ENCODE measurements at places on chromosomes 5 and 9. TPM values are rescaled to one million over a fixed set of nuclear protein-coding genes. Genes with fewer than 3 reads are reported as not detected.
A peak's percentile ranks its signal among the peaks of the same experiment; 100 is the strongest.

DNA sequence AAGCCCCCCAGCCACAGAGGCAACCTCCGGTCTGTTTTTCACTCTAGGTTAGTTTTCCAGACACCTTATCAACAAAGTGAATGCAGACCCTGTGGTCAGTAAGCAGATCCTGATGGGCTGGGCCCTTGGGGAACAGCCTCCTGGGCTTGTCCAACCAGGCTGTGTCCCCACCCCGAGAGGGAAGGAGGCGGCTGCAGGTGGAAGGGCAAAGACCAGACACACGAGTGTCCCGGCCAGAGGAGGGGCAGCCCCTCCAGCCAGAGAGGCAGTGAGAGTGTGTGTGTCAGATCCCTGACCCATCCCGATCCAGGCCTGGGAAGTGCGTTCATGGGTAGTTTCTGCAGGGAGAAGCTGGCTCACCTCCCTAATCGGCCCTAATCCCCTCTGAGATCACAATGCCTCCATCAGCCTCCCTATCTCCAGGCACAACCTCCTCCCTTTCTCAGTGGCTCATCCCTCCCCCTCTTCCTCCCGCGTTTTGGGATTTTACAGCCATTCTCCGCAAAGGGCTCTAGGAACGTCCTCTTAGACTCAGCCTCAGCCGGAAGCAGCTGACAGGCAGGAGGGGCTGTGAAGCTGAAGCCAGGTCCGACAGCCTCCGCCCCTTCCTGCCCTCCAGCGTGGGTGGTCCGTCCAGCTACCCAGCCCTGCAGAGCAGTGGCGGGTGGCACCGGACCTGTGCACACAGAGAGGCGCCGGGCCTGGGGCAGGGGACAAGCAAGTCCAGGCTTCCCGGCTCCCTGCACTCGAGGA lies 9.7 kb downstream of the SLC12A7 start:
- no peak for DNase-seq

- no peak for DNase-seq
Measured at GRCh38 chr9:135279385-135279784, 191.9 kb downstream of the OLFM1 start.

CEP72 gene
- total RNA-seq: 11.0 TPM

DNA sequence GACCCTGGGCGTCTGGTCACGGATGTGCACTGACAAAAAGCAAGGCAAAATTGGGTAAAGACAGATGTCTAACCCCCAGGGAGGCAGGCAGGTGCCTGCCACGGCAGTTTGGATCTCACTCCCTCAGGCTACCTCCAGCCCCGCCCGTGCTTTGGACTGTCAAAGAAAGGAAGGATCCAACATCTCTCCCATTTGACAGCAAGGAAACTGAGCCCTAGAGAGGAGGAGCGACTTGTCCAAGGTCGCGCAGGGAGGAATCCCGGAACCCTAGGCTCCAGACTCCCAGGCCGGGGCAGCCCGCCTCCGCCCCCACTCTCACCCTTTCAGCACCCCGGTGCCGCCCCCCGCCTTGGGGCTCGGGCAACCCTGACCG lies 376 bp downstream of the GOLGA1 start:
- DNase-seq: no peak

DNA sequence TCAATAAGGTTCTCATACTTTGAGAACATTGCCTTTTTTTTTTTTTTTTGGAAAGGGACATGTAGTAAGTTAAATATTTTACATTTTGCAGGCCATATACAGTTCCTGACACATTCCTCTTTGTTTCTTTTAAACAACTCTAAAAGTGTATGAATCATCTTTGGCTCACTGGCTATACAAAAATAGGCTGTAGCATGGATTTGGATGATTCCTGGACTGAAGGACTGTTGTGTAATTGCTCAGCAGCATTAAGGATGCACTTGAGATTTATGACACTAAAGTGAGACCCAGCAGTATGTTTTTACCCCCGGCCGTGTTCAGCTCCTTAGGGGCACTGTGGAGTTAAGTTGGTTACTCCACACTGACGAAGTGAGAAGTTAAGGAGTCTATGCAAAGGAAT lies 41.3 kb downstream of the VPS13A start:
- no peak for DNase-seq

GRCh38 chr5:149546974-149547373 lies 4.3 kb downstream of the CSNK1A1 start:
- DNase-seq: no peak

DNA sequence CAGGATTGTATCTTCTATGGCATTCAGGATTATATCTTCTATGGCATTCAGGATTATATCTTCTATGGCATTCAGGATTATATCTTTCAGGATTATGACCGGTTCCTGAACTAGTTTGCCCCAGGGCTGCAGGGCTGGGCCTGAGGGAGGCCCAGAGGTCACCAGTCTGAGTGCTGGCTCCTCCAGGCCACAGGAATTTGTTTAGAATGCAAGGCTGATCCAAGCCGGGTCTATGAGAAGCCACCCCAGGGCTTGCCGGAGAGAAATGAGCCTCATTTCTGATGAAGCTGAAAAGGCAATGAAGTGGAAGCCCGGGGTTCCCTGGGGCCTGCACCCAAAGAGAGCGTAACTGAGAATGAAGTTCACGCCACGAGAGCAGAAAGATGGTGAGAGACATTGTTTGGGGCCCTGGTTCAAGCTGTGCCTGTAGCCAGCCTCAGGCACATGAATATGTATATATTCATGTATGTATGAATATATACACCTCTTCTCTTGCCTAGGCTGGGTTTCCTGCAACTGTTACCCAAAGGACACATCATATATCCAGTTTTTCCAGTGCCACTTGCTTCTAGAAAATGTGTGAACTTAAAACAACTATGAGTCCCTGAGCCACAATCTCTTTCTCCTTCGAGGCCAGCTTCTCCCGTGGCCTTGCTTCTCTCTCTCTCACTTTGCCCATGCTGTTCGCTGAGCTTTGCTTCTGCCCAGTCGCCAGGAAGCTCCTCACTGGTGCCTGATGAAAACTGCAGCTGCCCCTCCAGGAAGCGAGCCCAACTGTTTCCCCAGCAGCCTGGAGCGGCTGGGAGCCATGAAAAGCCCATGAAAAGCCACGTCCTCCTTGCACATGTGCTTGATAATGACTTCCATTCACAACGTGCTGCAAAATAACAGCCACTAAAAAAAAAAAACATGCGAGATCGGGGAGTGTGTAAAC lies 62.3 kb downstream of the GTF3C4 start:
- DNase-seq: no peak

DNA sequence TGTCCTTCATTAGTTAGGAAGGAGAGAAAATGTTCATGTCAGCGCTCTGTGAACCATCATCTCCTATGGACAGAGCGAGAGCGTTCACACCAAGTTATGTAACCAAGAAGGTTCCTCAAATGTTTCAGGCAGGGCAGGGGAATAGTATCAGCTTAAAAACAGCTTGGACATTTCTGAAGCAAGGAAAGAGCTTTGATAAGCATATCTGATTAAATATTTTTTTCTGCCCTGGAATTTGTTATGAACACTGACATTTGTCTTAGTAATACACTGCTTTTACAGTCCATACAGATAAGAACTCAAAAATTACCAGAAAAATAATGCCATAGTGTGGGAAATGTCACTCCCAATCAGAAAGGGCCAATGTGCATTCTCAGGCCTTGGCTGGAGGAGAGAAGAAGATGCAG lies 66.3 kb upstream of the LIFR start:
- no peak for DNase-seq

- DNase-seq: peak; percentile 87
Measured at GRCh38 chr9:89433826-89434225, 64.1 kb downstream of the SEMA4D start.
